ENCODE measurements at places on chromosomes 7 and 10. TPM values are rescaled to one million over a fixed set of nuclear protein-coding genes. Genes with fewer than 3 reads are reported as not detected.

Gene HSPA12A
- 52.3 TPM for total RNA-seq

Gene TACC2
- total RNA-seq: 93.8 TPM

DNA sequence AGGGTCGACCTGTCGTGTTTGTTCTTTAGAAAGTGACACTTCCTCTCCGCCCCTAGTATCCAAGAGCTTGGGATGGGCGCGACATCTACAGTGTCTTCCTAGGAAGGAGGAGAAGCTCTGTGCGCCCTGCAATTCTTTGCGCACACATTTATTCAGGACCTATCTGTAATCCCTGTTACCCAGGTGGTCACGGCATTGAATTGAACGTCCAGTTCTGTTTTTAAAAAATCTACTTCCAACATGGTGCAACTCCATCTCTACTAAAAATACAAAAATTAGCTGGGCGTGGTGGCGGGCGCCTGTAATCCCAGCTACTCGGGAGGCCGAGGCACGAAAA lies 606 bp upstream of the LAMB1 start:
- H3K36me3 ChIP-seq: no peaks in the 10 kb centered on the region
- peaks cover 10% of the 10 kb centered on the region for H3K4me1 ChIP-seq
- no peak for DNase-seq
- H3K27ac ChIP-seq: peak overlapping the region; percentile 85
- H3K4me3 ChIP-seq: peak overlapping the region; percentile 69
- peaks cover 14% of the 10 kb centered on the region for H3K27me3 ChIP-seq

Gene GRM3
- total RNA-seq: not detected

Gene OPALIN
- not detected for total RNA-seq

DNA sequence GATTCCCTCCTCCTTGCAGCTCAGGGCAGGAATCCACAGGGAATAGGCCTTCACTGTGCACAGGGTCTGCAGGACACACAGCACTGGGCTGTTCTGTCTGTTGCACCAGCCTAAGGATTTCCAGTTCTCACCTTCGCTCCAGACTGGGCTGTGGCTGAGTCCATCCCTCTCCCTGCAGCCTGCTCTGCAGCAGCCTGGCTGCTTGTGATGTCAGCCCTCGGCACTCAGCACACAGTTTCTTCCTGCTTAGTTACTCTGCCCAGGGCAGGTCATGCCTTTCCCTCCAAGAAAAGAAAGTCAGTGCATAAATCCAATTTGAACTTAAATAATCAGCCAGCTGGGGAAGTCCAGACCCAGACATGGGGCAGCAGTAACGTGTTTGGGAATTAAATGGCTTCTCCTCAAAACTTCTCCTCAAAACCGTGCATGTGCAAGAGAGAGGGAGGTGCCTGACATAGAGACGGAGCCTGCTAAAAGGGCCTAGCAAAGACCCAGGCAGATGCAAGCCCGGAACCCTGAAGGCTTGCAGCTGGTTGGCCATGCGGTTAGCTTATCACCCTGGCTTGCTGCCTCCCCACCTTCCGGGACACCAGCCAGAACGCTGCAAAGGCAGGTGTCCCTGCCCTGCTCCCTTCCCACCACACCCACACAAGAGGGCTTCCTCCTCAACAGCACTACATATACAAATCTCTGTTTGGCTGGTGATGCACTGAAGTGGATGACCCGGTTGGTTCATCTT lies 10.9 kb upstream of the GDF2 start:
- peaks cover 12% of the 10 kb centered on the region for H3K4me1 ChIP-seq
- H3K36me3 ChIP-seq: no peaks in the 10 kb centered on the region
- H3K27ac ChIP-seq: peak overlapping the region; percentile 45
- no peaks in the 10 kb centered on the region for H3K27me3 ChIP-seq

GRCh38 chr7:44724276-44724675 lies 24.4 kb upstream of the ZMIZ2 start:
- H3K27me3 ChIP-seq: no peaks in the 10 kb centered on the region
- no peak overlapping the region for H3K4me3 ChIP-seq
- no peak overlapping the region for H3K27ac ChIP-seq
- no peak for DNase-seq

DNA sequence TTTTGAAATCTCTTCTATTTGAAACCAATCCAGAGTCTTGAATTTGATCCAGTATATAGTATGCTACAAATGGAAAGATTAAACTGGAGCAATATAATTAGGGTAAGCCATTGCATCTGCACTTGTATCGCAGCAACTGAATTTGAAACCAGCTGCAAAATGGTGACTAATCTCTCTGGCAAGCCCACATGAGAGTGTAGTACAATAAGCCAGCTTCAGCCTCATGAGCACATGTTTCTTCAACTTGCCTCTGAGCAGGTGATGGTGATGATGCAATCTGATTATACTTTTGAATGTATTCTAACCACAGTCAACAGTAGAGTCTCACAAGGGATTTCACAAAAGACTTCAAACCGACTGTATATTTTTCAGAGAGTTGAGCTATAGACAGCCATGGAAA lies 829 bp upstream of the RPA3 start:
- peak; percentile 18 for DNase-seq
- H3K27me3 ChIP-seq: no peaks in the 10 kb centered on the region
- no peaks in the 10 kb centered on the region for H3K36me3 ChIP-seq
- no peak overlapping the region for H3K4me3 ChIP-seq

DNA sequence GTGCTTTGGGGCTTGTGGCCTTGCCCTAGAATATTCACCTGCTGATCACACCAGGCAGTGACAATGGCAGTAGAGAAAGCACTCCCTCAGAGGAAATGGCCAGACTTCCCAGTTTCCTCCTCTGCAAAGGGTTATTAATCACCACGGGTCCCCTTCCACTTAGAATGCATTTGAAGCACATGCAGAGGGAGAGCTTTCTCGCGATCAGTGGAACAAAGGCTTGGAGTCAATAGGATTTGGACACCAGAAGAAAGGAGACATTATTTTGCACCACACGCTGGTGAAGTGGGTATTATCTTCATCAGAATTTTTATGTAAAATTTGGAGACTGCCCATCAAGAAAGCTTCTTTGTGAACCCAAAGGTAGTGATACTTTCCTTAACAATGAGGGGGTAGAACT lies 35.4 kb upstream of the INHBA start:
- no peaks in the 10 kb centered on the region for H3K36me3 ChIP-seq
- no peak overlapping the region for H3K4me3 ChIP-seq
- no peaks in the 10 kb centered on the region for H3K27me3 ChIP-seq
- no peak overlapping the region for H3K27ac ChIP-seq
- no peak for DNase-seq
- no peaks in the 10 kb centered on the region for H3K4me1 ChIP-seq

DNA sequence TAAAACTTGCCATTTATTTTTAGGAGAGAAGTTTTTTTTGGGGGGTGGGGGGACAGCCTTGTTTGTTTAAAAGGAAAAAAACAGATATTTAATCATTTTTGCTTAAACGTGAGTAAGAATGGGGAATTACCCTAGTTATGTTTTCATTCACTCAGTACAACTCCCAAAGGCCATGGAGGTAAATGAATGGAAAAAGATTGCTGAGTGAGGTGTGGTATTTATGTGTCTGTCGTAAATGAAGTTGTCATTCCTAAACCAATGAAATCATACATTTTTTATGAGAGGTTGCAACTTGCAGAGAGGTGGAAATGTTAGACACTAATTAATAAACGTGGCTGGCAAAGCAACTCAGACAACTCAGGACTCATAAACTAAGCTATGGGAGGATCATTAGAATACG lies 218.1 kb downstream of the CELF2 start:
- H3K27ac ChIP-seq: no peak overlapping the region
- H3K27me3 ChIP-seq: no peaks in the 10 kb centered on the region
- no peak overlapping the region for H3K4me3 ChIP-seq
- no peaks in the 10 kb centered on the region for H3K36me3 ChIP-seq
- H3K4me1 ChIP-seq: peaks cover 16% of the 10 kb centered on the region

DNA sequence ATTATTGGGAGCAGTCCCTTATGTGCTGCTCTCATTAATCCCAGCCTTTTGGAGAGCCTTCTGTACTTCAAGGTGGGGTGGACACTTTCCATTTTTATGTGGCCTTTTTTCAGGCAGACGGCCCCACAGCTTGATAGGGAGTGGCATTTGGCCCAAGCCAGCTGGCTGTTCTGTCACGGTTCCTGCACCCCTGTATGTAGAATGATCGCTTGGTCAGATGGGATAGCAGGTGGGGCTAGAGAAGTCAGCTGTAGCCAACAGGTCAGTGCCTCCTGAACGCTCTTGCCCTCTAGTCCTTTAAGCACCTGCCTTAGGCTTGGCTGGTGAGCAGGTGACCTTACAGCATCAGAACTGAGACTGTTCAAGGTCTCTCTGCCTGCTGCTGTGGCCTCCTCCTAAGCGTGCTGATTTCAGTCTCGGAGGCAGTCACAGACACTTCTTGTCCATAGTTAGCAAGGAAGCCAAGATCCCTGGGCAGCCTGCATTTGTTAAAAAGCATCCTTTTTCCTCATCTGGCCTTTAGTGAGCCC lies 95.3 kb downstream of the LRRC4 start:
- no peaks in the 10 kb centered on the region for H3K27me3 ChIP-seq
- H3K4me3 ChIP-seq: no peak overlapping the region
- no peak for DNase-seq
- H3K27ac ChIP-seq: no peak overlapping the region
- H3K4me1 ChIP-seq: peaks cover 5% of the 10 kb centered on the region

- H3K27me3 ChIP-seq: no peaks in the 10 kb centered on the region
- H3K27ac ChIP-seq: peak overlapping the region; percentile 2
- DNase-seq: peak; percentile 38
- H3K4me3 ChIP-seq: no peak overlapping the region
These were observed 311.4 kb upstream of the AKR1E2 start for GRCh38 chr10:4514445-4515108.

Gene RPP38
- total RNA-seq: 4.1 TPM

DNA sequence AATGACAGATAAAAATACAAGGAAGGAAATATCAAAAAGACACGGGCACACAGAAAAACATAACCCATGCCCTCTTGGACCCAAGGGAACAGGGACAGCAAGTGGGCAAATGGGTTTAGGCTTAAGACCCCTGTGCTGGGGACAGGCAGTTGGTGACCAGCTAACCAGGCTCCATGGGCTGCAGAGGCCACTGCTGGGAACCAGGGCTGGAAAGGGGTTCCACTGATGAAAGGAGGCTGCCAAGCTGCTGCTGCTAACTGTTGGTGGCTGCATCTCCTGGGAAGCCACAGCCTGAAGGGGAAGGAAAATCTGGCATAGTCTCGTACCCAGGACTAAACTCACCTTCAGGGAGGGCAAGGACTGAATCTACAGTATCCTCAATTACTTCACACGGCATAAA lies 579.2 kb upstream of the MGMT start:
- no peak overlapping the region for H3K4me3 ChIP-seq
- H3K27me3 ChIP-seq: no peaks in the 10 kb centered on the region
- no peak overlapping the region for H3K27ac ChIP-seq
- H3K36me3 ChIP-seq: no peaks in the 10 kb centered on the region
- no peak for DNase-seq

DNA sequence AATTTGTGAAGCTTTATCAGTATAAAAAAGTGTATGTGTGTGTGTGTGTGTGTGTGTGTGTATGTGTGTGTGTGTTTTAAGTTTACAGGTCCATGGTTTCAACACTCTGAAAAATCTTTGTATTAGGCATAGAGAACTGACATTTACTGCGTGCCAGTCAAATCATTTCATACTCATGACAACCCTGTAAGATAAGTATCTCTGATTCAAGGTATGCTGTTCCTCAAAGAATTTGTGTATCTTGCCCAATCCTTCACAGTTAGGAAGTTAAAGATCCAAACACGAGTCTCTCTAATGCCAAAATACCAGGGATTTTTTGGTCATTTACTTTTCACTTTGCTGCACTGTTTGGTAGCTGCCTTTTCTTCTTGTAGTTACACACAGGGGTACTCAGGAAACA lies 1121.3 kb upstream of the AUTS2 start:
- H3K4me1 ChIP-seq: no peaks in the 10 kb centered on the region
- H3K4me3 ChIP-seq: no peak overlapping the region
- H3K36me3 ChIP-seq: no peaks in the 10 kb centered on the region
- no peaks in the 10 kb centered on the region for H3K27me3 ChIP-seq

- H3K36me3 ChIP-seq: no peaks in the 10 kb centered on the region
- H3K4me1 ChIP-seq: peaks cover 4% of the 10 kb centered on the region
- H3K4me3 ChIP-seq: no peak overlapping the region
- no peak for DNase-seq
These were observed 21.9 kb upstream of the ECHDC3 start for GRCh38 chr10:11720260-11720741.

DNA sequence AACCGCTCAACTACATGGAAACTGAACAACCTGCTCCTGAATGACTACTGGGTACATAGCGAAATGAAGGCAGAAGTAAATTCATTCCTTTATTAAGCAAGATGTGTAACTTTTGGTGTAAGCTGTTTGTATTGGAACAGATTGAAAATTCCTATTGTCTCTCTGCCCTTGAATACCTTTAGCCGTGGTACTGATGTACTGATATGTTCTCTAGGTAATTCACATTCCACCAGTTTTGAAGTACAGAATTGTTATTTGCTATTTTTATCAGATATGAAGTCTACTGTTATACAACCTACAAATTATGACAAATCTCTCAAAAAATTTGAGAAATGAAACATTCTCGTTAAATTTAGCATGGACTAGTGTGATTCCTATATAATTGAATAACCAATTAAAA lies 17.7 kb downstream of the ZMYND11 start:
- no peaks in the 10 kb centered on the region for H3K36me3 ChIP-seq
- no peak overlapping the region for H3K27ac ChIP-seq
- H3K4me3 ChIP-seq: no peak overlapping the region
- H3K4me1 ChIP-seq: peaks cover 4% of the 10 kb centered on the region
- DNase-seq: no peak

DNA sequence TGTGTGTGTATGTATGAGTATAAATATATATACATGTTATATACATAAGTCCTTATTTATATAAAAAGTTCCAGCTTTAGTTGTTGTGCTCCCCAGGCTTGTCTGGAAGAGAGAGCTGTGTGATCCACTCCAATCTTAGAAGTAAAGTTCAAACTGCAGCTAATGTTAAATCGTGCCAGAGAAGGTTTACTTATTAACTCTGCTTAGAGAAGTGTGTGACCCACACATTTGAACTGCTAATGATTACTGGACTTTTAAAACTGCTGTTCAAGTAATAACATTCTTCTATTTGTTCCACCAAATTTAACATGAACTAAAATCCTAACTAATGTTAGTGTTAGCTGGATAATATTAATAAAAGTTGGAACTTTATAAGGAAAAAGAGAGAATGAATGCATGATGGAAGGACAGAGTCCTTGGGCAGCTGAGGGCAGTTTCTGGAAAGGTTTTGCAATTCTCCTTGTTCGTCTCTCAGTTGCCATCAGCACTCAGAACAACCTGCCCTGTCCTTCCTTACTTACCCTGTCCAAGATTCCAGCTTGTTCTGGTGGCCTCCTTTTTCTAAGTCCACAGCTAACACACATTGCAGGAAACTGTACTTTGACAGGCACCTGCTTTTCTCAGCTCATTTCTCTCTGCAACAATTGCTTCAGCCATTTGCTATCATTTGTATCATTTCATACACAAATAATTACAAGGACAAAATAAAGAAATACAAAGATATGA lies 162.6 kb downstream of the FAM107B start:
- no peaks in the 10 kb centered on the region for H3K36me3 ChIP-seq
- no peaks in the 10 kb centered on the region for H3K27me3 ChIP-seq
- H3K4me3 ChIP-seq: no peak overlapping the region
- peaks cover 13% of the 10 kb centered on the region for H3K4me1 ChIP-seq
- DNase-seq: no peak
- H3K27ac ChIP-seq: peak overlapping the region; percentile 12
